ENCODE measurements at places on chromosomes 2 and 18.
A peak's percentile ranks its signal among the peaks of the same experiment; 100 is the strongest.

GRCh38 chr2:241182126-241182525, 6.4 kb upstream of the ANO7 start:
- no peak for DNase-seq

GRCh38 chr2:236904389-236905263, 181.1 kb upstream of the COPS8 start:
- DNase-seq = no peak

- no peak for DNase-seq
Observed at GRCh38 chr18:8006979-8007378, 439.9 kb downstream of the PTPRM start.

- DNase-seq = no peak
Observed at GRCh38 chr18:33128581-33128980, 311.9 kb downstream of the CCDC178 start.

DNA sequence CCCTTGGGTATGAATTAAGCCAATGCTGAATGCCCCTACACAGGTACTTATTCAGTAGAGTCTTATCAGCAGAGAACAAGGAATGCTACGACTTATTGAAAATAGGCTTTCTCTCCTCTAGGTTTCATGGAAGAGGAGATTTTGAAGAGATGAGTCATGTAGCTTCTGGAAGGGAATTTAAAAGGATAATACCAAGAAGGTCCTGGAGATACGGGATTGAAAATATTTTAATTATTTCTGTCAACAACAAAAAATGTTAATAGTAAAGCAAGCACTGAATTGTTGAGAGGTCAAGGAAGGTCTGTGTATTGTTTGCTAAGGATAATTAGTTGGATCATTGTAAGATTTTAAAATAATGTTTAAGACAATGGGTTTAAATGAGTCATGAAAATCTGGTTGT, 293.0 kb upstream of the SPHKAP start:
- DNase-seq = no peak

GRCh38 chr2:73614105-73614504, 28.1 kb downstream of the NAT8 start:
- no peak for DNase-seq

DNA sequence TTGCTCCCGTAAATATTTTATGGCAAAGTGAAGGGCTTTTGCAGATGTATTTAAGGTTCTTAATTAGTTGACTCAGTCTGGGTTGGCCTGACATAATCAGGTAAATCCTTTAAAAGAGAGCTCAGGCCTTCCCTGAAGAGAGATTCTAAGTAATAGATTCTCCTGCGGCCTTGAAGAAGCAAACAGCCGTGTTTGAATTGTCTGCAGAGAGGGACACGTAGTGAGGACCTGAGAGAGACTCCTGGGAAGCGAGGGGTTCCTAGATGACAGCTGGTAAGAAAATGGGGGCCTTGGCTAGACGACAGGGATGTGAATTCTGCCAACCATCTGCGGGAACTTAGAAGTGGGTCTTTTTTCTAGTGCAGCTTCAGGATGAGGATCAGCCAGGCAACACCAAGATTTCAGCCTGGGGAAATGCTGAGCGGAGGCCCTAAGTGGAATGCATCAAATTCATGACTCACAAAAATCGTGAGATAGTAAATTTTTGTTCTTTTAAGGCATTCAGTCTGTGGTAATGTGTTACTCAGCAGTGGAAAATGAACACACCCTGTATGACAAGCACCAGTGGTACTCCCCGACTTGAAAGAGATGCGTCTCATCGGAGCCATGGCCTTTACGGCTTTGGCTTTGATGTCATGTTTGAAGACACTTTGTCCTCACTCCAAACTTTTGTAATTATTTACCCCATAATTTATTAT, 62.1 kb upstream of the SMIM21 start:
- no peak for DNase-seq

DNA sequence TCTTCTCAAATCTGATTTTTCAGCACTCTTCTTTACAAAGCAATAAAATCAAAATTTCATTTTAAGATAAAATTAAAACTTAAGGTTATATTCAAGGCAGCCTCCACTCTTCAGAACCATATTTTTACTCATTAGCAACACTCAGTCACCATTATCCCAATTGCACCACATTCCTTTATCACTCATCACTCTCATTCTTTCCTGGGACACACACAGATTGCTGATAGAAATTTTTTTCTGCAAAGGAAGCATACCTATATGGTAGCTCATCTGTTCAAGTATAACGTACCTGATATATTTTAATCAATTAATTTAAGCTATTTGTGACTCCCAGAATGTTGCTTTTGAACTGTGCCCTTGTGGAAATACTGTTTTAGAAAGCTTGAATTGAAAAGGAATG, 1559.3 kb upstream of the ZEB2 start:
- no peak for DNase-seq

- no peak for DNase-seq
Observed at GRCh38 chr2:43455296-43455695, 140.5 kb downstream of the THADA start.

DNA sequence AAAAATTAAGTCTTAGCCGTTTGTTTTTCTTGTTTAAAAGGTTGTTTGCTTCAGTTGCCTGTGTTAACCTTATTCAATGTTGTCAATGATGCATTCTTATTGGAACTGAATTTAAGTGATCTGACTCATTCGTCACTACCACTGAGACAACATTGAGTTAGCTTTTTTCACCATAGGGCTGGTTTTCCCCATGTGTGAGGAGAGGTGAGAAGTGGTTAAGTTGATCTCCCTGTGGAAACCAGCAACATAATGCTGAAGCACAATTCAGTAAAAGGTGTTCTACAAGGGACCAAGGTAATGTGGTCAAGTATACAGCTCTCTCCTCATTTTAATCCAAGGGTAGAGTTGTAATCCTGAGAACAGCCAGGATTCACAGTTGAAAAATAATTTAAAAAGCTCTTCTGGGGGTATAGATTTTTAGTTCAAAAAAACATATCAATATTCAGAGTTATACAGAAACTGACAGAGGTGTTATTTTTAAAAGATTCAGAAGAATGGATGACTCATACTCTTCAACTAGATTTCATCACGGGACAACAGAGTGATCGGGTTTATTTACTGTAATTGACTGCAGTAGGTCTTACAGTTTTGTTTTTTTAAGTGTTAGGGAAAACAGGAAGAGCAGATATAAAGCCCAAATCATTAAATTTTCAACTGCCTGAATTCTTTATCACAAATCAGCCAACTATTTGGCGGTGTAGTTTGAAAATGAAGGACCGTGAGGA, 12.6 kb downstream of the NOP58 start:
- no peak for DNase-seq

- DNase-seq = no peak
Observed at GRCh38 chr2:213219816-213220215, 64.4 kb upstream of the SPAG16 start.

DNA sequence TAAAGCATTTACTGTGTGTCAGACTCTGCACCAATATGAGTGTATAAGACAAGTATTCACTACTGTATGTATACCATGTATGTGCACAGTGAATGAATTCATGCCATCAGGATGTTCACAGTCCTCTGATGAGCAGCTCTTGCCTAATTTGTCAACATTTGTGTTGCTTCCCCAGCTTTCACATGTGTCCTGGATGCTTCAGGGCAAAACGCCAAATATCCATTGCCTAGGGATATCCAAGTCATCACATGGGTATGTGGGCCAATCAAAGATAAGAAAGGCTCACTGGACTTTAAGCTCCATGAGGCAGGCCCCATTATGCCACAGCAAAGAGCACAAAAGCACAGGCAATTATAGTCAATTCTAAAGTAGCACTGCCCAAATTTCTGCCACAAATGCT, 134.2 kb upstream of the CHAC2 start:
- DNase-seq = no peak

DNA sequence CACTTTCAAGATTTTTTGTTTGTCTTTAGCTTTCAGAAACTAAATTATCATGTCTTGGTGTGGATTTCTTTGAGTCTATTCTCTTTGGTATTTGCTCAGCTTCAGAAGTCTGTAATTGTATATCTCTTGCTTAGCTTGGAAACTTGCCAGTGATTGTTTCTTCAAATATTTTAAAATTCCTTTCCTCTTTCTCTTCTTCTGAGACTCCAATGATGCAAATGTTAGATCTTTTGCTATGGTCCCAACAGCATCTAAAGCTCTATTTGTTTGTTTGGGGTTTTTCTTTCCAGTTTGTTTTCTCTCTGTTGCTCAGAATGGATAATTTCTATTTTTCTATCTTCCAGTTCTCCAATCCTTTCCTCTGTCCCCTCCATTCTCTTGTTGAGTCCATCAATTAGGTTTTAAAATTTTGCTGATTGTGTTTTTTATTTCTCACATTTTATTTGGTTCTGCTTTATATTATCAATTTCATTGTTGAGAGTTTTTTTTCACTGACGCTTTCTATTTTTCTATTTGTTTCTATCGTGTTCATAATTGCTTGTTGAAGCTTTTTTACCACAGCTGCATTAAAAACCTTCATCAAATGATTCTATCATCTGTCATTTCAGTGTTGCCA, 81.5 kb upstream of the DAPL1 start:
- no peak for DNase-seq

DNA sequence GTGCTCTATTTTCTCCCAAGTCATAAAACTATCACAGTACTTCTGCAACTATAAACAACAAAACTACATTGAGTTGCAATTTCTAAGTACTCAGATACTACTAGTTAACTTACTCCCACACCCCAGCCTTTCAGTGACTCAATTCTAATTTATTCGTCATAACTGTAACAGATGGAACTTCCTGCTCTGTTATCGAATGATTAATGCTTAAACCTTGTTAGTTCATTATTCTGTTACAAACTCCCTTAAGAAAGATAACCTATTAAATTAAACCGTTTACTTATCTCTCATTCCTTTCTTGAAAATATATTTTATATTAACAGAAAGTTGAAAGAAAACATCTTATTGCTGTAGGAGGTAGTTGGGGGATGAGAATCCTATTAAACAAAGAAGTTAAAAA, 17.0 kb downstream of the TNFAIP6 start:
- DNase-seq = no peak

GRCh38 chr2:143193121-143193520, 63.9 kb downstream of the ARHGAP15 start:
- no peak for DNase-seq

- DNase-seq = peak; percentile 69
Observed at GRCh38 chr2:37156071-37156856, 516 bp downstream of the EIF2AK2 start.

Data from heart left ventricle (tissue), 16 donors.